Activated CD4-positive, alpha-beta memory T cell treated with anti-CD3 and anti-CD28 coated beads for 36 hours (primary cell): ENCODE measurements at places on chromosomes 6 and 20. TPM values are rescaled to one million over a fixed set of nuclear protein-coding genes. Genes with fewer than 3 reads are reported as not detected.

IRF4 gene
- 705 TPM for total RNA-seq

PRSS35 gene
- total RNA-seq = not detected

TREML2 gene
- 7.4 TPM for total RNA-seq

LPIN3 gene
- total RNA-seq = 0.77 TPM

PTPRT gene
- not detected for total RNA-seq

NR2E1 gene
- total RNA-seq = not detected

SLC17A2 gene
- total RNA-seq = not detected

ZNF165 gene
- 3.7 TPM for total RNA-seq

MEI4 gene
- not detected for total RNA-seq

MGME1 gene
- 31.0 TPM for total RNA-seq

STMND1 gene
- total RNA-seq = not detected

ETV7 gene
- total RNA-seq = 5.9 TPM

SLC16A10 gene
- total RNA-seq = 3.4 TPM

CALHM5 gene
- total RNA-seq = not detected

DNA sequence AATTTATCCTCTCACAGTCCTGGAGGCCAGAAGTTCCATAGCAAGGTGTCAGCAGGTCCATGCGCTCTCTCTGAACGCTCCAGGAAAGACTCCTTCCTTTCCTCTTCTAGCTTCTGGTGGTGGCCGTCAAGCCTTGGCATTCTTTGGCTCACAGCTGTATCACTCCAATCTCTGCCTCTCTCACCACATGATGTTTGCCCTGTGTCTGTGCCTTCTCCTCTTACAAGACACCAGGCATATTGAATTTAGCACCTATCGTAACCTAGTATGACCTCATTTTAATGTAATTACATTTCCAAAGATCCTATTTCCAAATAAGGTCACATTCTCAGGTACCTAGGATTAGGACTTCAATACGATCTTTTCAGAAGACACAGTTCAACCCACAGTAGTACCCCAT is 428.5 kb downstream of the CD83 start:
- H3K27ac ChIP-seq = no peak overlapping the region
- no peak for DNase-seq
- H3K4me3 ChIP-seq = no peak overlapping the region
- no peaks in the 10 kb centered on the region for H3K36me3 ChIP-seq
- peaks cover 28% of the 10 kb centered on the region for H3K4me1 ChIP-seq
- peaks cover 2% of the 10 kb centered on the region for H3K27me3 ChIP-seq

DNA sequence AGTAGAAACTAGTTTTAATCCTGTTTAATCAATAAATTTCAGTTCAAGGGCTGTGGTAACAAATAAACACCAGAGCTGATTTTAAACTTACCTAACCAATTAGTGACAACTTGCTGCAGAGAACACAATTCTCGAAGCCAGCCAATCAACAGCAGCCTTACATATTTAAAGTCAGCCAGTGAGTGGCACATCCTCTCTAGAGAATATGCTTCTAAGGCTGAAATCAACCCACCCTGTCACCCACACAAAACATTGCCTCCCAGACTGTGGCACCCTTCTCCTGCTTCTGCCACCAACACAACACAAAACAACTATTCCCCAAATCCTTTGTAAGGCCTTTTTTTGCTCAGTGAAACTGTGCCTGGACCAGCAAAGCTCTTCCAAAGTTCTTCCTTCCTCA is 306.0 kb downstream of the EYA4 start:
- no peak for DNase-seq
- no peak overlapping the region for H3K27ac ChIP-seq
- H3K4me1 ChIP-seq = no peaks in the 10 kb centered on the region
- no peaks in the 10 kb centered on the region for H3K36me3 ChIP-seq

- H3K36me3 ChIP-seq = peaks cover 12% of the 10 kb centered on the region
- no peaks in the 10 kb centered on the region for H3K4me1 ChIP-seq
- no peak overlapping the region for H3K4me3 ChIP-seq
- peak overlapping the region; percentile 23 for H3K27ac ChIP-seq
Measured at GRCh38 chr20:50590348-50590664, 80.1 kb downstream of the PTPN1 start.

- no peaks in the 10 kb centered on the region for H3K27me3 ChIP-seq
- peaks cover 3% of the 10 kb centered on the region for H3K36me3 ChIP-seq
- H3K27ac ChIP-seq = no peak overlapping the region
- no peak overlapping the region for H3K4me3 ChIP-seq
Measured at GRCh38 chr20:3818155-3819151, 1.9 kb upstream of the AP5S1 start.

- no peak for DNase-seq
- no peaks in the 10 kb centered on the region for H3K4me1 ChIP-seq
- no peak overlapping the region for H3K4me3 ChIP-seq
- no peak overlapping the region for H3K27ac ChIP-seq
- H3K27me3 ChIP-seq = peaks cover 21% of the 10 kb centered on the region
Measured at GRCh38 chr6:170509723-170510018, 43.4 kb downstream of the PSMB1 start.

GRCh38 chr20:33148040-33148439 is 19.9 kb upstream of the BPIFA2 start:
- no peak overlapping the region for H3K4me3 ChIP-seq
- H3K36me3 ChIP-seq = no peaks in the 10 kb centered on the region
- peaks cover 22% of the 10 kb centered on the region for H3K27me3 ChIP-seq
- H3K4me1 ChIP-seq = no peaks in the 10 kb centered on the region

- no peaks in the 10 kb centered on the region for H3K36me3 ChIP-seq
- no peaks in the 10 kb centered on the region for H3K4me1 ChIP-seq
- H3K27me3 ChIP-seq = no peaks in the 10 kb centered on the region
Measured at GRCh38 chr20:16106191-16106849, 466.9 kb downstream of the KIF16B start.

- H3K27me3 ChIP-seq = no peaks in the 10 kb centered on the region
- no peak overlapping the region for H3K27ac ChIP-seq
- H3K4me1 ChIP-seq = peaks cover 3% of the 10 kb centered on the region
- peaks cover 2% of the 10 kb centered on the region for H3K36me3 ChIP-seq
- H3K4me3 ChIP-seq = no peak overlapping the region
Measured at GRCh38 chr20:51363378-51363777, 179.1 kb downstream of the NFATC2 start.

DNA sequence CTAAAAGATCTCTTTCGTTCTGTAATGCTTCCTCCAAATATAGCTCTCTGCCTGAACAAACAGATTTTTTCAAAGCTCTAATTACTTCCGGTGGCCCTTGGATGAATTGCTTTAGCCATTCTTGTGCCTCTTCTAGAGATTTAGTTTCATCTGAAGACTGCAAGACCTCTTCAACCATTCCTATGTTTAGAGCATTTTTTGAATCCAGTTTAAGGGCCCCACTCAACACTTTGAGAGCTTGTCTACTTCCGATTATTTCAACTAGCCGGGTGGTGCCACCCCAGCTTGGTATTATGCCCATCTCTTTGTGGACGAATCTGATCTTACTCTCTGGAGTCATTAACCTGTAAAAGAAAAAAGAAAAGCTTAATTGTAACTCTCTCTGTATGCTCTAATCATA is 23.3 kb downstream of the RNF146 start:
- peaks cover 39% of the 10 kb centered on the region for H3K36me3 ChIP-seq
- no peak for DNase-seq
- no peak overlapping the region for H3K27ac ChIP-seq
- H3K27me3 ChIP-seq = no peaks in the 10 kb centered on the region
- no peak overlapping the region for H3K4me3 ChIP-seq

GRCh38 chr6:2213086-2213485 is 32.3 kb downstream of the GMDS start:
- no peaks in the 10 kb centered on the region for H3K36me3 ChIP-seq
- H3K27me3 ChIP-seq = no peaks in the 10 kb centered on the region
- DNase-seq = no peak
- H3K27ac ChIP-seq = no peak overlapping the region
- peaks cover 8% of the 10 kb centered on the region for H3K4me1 ChIP-seq

DNA sequence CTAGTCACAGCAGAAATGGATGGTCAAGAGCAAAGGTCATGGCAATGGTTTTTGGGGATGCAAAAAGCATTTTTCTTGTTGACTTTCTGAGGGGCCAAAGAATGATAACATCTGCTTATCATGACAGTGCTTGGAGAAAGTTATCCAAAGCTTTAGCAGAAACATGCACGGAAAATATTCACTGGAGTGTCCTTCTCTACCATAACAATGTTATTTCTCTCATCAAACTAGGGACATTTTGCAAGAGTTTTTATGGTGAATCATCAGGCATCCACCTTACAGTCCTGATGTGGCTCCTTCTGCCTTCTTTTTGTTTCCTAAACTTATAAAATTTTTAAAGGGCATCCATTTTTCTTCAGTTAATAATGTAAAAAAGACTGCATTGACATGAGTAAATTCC is 302.3 kb downstream of the HIVEP2 start:
- H3K27ac ChIP-seq = no peak overlapping the region
- H3K4me3 ChIP-seq = no peak overlapping the region
- DNase-seq = no peak
- peaks cover 5% of the 10 kb centered on the region for H3K27me3 ChIP-seq
